ENCODE measurements at places on chromosomes 12 and 14.

DNA sequence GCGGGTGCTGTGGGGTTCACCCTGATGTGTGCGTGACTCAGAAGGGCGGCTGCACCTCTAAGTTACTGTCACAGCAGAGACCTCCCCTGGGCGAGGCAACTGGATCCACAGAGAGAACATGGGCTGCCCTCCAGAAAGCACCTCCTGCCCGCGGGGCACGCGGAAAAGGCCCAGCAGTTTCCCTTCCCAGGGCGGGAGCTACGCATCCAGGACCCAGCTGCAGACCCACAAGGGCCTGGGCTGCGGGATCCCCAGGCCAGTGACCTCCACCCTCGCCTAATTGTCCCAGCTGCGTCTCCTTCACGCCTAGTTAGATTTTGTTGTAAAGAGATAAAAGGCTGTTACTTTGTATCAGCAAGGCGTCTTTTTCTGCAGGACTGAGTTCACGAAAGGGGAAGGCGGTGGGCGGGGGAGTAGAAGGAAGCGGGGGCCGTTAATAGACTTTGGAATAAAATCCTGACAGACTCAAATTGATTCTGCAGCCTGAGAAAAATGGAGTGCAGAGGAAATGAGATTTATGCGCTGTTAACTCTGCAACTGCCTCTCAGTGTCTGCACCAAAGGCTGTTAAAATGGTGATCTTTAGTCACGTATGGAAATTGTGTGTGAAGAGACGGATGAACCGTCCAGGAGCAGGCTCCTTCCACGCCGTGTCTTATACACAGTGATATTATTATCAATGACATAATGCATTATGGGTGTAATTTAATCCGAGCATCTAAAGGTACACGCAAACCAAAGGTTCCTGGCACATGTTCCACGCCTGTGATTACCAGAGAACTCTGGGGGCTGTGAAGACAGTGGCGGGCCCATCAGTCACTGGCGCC is 65.9 kb upstream of the FBRSL1 start:
- DNase-seq = no peak

DNA sequence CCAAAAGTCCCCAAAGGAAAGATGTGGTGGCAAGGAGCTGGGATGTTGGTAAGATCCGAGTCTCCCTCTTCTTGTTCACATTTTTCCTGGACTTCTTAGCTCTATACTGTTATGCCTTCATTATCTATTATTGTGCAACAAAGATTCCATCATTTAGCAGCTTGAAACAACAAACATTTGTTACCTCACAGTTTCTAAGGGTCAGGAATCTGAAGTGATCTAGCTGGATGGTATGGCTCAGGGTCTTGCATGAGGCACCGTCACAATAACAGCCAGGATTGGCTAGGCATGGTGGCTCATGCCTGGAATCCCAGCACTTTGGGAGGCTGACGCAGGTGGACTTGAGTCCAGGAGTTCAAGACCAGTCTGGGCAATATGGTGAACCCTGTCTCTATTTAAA is 51.1 kb upstream of the KRAS start:
- no peak for DNase-seq

DNA sequence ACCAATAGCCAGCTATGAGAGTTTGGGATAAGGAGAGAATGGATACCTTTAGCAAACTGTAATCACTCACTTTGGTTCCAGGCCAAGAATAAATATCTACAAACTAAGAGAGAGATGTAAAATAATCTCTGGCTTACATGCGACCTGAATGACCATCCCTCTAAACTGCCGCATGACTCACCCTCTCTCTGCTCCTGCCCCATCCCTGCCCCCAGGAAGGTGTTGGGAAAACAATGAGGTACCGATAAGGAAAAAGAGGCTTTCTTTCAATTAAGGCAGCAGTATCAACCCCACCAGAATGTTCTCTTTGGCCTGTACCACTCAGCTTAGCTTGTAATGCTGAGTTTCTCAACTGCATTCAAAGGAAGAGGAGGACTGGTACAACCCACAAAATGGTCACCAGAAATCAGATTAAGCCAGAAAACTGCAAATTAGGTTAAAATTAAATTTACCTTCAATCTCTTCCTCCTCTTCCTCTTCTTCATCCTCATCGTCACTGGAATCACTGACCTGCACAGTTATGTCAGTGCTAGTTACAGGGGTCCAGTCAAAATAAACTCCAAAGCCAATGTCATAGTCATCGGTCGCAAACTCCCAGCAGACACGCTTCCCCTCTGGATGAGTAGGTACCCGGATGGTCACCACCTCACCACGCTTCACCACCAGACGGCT is 22.0 kb downstream of the GSTZ1 start:
- DNase-seq = no peak

DNA sequence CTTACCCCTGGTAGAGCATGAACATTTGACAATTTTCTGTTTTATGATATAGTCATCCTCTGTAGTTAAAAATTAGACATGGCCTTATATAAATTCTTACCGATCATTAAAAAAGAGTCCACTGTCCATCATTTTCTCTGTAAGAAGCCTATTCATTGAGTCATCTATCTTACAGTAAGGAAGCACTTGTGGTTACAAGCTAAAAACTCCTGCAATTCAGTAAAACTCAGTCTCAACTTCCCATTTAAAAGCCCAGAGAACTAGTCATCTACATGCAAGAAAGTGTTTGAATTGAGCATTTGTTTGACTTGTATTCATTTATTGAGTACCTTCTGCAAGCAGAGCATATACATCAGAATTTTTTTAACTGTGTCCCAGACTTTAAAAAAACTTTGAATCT is 63.3 kb downstream of the GTF2A1 start:
- DNase-seq = no peak

DNA sequence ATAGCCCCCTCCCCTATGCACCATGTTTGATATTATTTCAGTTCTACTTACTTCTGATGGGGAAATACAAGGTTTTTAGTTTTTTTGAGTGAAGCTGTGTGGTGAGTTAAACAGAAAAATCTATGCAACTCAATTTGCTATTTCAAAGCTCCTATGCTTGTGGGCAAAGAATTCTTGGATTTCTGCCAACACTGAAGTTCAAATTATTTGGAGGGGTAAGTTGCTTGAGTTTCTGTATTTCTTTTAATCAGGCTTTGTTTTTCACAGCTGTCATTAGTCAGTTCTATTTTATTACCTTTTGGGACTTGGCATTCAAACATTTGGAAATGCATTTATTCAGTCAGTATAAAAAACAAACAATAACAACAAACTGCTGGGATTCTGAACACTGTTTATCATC is 407.5 kb upstream of the MGAT4C start:
- no peak for DNase-seq

DNA sequence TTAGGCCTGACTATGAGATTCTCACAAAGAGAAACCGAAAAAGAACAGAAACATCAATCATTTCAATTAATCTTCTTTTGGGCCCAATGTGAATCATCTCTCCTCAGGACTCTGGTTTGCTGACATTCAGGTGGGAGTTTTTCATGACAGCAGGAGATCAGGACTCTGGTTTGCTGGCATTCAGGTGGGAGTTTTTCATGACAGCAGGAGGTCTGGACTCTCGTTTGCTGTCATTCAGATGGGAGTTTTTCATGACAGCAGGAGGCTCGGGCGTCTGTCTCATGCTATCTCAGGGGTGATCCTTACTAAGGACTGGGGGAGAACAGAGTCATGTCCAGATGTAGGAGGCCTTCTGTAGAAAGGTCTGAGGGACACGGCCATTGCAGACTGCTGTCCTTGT is 40.1 kb upstream of the PARP11 start:
- no peak for DNase-seq

GRCh38 chr12:7154042-7154441 is 23.9 kb downstream of the CLSTN3 start:
- no peak for DNase-seq

DNA sequence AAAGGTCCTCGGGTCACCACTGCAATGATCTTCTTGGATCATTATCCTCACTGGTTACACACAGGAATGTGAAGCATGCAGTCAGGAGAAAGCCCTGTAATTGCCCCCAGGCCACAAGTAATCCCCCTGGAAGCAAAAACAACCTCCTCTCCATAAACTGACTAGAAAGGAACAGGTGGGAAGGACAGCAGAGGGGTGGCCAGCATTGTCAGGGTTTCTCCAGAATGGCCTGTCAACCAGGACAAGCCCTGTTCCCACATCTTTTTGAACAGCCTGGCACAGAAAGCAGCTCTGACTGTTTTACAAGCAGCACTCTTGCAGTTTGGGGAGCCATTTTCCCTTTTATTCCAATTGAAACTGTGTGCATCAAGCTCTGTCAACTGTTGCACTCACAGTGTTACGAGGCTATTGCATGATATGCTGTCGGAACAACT is 36.1 kb downstream of the TMCC3 start:
- DNase-seq = no peak

Data from smooth muscle cell of the brain vasculature (primary cell).